ENCODE measurements at places on chromosomes 11 and 22.

DNA sequence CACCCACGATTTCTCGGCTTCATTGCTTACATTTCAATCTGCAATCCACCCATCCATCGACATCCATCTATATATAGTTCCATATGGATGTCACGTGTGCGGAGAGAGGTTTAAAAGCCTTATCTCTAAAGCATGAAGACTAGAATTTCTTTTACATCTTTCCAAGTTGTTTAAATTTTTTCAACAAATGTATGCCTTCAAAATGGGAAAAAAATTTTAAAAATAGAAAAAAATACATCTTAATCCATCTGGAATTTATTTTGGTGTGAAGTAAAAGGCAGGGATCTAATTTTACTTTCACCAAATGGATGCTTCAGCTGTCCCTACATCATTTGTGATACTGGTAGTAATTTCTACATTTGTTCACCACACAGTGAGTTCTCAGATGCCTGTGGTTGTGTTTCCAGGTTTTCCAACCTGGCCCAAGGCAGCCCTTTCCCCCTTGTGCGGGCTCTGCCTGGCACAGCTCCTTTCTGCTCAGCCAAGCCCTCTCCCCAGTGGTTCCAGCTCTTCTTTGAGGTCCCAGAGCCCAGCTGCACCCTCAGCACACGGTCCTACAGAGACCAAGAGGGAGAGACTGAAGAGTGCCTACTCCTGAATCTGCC lies 37.6 kb upstream of the KLHL35 start:
- no peak for DNase-seq

DNA sequence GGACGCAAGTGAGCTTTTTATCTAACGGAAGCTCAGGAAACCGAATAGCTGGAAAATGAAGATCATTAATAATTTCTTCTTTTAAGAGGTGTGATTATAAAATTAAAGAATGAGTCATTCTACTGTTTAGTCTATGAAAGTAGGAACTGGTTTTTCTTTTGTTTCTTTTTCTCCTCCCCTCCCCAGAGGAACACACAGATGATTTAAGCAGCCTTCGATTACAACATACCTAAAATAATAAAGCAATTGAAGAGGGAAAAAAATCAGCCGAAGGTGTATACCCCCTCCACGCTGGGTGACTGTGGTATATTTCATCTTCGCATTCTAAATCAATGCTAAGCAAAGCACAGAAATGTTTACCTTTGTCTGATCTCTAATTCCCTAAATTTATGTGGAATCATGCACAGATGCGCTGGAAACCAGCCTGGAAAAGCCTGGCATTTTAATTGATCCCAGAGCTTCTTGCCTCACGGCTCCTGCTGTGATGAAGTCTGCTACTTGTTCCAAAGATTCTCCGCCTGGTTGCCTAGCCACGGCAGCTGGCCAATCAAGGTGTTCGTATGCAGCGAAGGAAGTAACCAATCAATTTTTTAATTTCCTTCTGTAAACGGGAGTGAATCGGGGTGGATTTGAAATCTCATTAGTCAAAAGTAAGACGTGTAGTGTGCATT lies 133.9 kb downstream of the FANCF start:
- peak; percentile 65 for DNase-seq

- DNase-seq = no peak
Measured at GRCh38 chr11:19689281-19690000, 23.2 kb upstream of the NAV2 start.

- DNase-seq = no peak
Measured at GRCh38 chr11:57191311-57192219, 9.8 kb downstream of the LRRC55 start.

DNA sequence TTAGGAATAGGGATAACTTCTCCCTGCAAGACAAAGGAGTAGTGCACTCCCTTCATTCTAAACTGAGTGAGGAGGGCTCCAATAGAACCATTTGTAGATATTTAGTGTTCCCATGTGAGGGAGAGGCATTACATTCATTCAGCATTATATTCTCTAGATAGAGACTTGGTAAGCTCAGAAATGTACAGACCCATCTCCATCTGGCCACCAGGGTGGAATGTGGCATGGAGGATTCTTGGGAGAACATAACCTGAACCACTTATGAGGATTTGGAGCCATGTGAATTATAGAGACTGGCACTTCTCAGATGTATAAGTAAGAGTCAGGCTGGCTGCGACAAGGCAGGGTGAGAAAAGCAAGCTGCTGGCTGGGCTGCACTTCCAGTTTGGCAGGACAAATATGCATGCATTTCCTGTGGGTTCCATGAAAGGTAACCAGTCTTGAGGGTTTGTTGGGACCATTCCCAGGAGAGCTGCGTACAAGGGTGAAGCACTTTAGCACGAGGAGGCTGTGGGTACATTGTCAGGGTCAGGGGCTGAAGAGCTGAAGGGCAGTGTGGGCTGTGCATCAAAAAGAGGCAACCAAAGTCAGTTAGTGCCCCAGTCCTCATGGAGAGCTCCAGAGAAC lies 9.2 kb downstream of the RRP8 start:
- no peak for DNase-seq
